ENCODE measurements at places on chromosomes 7 and 10.

DNA sequence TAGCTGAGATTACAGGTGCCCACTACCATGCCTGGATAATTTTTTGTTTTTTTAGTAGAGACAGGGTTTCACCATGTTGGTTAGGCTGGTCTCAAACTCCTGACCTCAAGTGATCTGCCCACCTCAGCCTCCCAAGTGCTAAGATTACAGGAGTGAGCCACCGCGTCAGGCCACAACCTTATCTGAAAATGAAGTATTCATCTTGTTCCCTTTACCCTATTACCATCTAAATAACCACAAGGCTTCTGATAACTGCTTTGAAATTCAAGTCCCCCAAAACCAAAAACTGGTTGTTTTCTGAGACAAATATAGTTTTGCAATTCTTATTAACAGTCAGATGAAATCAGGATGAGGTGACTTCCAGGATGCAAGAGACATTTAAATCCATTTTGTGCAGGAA, 2.4 kb downstream of the TCTN3 start:
- DNase-seq, result no peak

GRCh38 chr10:45453639-45454255, 79.7 kb downstream of the ALOX5 start:
- no peak for DNase-seq

- no peak for DNase-seq
Observed at GRCh38 chr10:51176976-51177695, 102.8 kb downstream of the PRKG1 start.

GRCh38 chr7:24233386-24233785, 50.6 kb upstream of the NPY start:
- no peak for DNase-seq

DNA sequence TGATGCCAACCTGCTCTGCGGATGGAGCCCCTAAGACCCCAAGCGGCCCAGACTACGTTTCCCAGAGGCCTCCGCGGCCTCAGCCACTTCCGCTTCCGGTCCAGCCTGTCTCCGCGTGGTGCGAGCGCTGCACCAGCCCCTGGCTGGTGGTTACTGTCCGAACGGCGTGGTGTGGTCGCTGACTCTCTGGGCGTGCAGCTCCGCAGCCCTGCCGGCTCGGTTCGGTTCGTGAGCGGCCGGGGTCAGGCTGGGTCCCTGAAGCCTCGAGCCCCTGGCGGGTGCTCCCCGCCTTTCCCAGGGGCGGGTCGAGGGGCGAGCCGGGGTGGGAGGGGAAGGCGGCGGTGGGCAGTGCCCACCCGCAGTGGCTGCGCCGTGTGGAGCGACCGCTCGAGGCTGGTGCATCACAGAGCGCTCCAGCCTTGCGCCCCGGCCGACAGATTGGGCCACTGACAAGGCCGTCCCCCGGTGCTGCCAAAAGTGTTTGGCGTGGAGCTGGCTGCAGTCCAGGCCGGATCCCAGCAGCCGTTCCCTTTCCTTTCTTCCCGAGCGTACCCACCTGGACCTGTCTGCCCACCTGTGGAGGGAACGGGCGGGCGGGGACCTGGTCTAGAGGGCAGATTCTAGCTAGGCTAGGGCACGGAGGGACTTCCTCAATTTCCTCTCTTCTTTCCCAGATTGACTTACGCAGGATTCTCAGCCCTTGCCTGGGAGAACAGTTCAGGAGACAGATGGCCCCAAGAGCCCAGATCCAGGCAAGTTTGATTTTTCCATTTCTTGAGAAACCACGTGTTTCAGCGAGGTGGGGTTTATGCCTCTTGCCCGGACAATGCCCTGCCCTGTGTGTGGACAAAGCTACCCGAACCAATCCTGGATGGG, at the start of gene ZNF485:
Gene ZNF485 (plus strand): TSS at position 116 of the 876 bp plus-strand sequence. CDS start 613 bp downstream, at position 729.
- peak; percentile 38 for DNase-seq

- no peak for DNase-seq
Observed at GRCh38 chr7:126689037-126689436, 563.7 kb downstream of the GRM8 start.

DNA sequence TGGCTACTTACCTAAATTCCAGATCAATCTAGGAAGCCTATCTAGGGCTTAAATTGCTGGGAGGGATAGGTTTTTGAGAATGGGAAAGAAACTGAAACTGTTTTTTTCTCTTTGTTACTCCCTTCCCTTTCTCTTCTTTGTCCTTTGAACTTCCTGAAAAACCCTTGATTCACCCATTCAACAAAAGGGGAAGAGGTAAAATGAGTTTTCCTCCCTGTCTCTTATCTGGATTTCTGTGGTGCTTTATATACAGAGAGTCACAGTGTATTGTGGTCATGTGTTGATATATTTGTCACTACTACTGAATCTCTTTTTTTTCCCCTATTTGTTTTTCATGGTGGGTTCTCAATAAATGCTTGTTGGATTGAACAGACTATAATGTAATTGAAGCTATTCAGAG, 19.8 kb upstream of the NUP205 start:
- no peak for DNase-seq

GRCh38 chr10:88116971-88117626, 253.7 kb downstream of the PTEN start:
- no peak for DNase-seq

DNA sequence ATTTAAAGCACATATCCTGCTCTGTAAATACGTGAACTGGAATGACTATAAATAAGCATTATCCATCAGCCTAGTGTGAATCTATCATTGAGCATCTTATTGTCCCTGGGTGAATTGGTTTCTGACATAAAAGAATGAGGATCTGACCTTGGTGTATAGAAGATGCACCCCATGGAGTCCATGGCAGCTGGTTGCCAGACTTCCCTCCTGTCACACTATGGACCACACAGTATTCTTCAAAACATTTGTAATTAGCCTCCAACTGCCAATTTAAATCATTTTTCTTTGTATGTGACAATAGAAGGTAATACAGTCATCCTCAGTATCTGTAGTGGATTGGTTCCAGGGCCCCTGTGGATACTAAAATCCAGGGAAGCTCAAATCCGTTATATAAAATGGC, 238.1 kb upstream of the ZWINT start:
- no peak for DNase-seq

- DNase-seq, result no peak
Observed at GRCh38 chr7:147415991-147416390, 1174.6 kb upstream of the C7orf33 start.

DNA sequence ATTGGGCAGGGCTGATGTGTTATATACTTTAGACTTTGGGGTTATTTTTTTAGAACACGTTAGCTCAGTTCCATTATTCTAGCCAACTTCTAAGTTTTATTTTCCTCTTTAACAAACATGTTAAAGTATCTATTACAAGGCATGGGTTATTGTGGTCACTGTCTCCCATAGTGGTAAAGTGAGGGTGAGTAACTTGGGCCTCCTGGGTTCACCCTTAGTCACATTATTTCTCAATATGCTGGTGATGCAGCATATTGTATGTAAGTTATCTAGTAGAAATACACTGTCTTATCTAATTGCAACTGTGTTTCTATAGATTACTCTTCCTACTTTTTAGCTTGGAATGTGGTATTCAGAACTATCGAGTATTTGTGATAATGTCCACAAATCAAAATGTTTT, 65.9 kb downstream of the BBS9 start:
- DNase-seq, result no peak

DNA sequence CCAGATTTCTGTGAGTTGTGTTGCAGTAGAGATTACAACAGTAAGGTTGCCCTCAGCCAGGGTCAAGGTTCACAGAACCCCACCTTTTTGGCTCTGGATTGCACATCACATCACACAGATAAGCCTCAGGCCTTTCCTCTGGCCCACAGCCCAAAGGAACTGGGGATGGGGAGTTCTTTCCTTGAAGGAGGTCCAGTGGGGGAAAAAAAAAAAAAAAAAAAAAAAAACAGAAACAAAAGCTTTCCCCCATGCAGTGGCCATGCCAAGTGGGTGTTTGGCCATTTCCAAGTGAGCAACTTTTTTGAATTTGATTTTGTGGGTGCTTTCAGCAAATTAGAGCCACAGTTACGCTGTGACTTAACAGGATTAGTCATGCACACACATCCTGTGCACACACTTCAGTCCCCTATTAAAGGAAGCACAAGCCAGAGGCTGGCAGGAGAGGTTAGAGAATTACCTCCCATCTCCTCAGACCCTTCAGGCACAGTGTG, 79.3 kb upstream of the NANOS1 start:
- no peak for DNase-seq

DNA sequence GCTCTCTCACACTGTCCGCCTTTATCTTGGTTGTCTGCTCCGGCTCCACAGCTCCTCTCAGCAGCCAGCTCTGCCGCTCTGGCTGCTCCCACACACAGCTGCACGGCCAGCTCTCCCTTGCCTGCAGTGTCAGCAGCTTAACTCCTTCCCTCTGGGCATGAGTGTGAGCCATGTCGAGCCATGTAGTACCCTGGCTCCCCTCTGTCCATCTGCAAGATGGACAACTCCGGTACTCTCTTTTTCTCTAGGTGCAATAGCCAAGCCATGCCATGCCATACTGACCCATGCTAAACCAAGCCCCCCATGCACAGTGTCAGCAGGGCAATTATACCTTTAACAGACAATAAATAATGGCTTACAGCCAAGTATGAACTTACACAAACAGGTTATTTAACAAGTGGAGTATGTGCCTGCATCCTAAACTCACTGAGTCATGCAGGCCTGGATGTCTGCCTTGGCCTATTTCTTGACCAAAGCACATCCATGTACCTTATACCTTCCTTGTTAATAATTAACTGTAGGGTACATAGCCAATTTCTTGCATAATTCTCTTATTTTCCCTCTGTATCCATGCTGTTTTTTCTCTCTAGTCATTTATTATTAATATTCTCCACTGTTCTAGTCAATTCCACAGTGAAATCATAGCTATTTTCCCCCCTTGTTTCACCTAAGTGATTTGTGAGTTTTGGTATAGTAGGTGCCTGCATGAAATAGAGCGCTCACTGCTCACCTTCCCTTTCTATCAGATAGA, 170.9 kb downstream of the CDK14 start:
- no peak for DNase-seq

- DNase-seq, result no peak
Observed at GRCh38 chr10:105596749-105597148, 955.7 kb downstream of the SORCS3 start.

GRCh38 chr10:34815185-34816084, at the start of gene PARD3:
PARD3 (minus strand) TSS chr10:34815296; CDS start chr10:34814995, 301 bp downstream.
- no peak for DNase-seq

GRCh38 chr10:129331207-129331838, 135.7 kb upstream of the MGMT start:
- DNase-seq, result no peak

All from activated CD4-positive, CD25-positive, alpha-beta regulatory T cell treated with anti-CD3 and anti-CD28 coated beads, Interleukin-2, amount 50 U/mL, for 16 hours (primary cell).